ENCODE measurements at places on chromosomes 5 and 9.
A peak's percentile ranks its signal among the peaks of the same experiment; 100 is the strongest.

GRCh38 chr5:149543361-149544027 lies 7.7 kb downstream of the CSNK1A1 start:
- DNase-seq: peak; percentile 76

- peak; percentile 84 for DNase-seq
These were observed 18.5 kb downstream of the OSTF1 start for GRCh38 chr9:75106857-75107256.

DNA sequence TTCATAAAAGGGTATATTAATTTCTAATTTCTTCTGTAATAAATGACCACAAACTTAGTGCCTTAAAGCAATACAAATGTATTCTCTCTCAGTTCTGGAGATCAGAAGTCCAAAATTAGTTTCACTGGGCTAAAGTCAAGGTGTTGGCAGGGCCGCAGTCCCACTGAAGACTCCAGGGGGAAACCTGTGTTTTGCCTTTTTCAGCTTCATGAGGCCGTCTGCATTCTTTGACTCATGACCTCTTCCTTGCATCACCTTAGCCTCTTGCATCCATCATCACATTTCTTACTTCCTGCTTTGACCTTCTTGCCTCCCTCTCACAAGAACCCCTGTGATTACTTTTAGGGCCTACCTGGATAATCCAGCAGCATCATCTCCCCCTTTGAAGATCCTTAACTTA lies 42.0 kb upstream of the ALDH1B1 start:
- no peak for DNase-seq

- no peak for DNase-seq
These were observed 43.7 kb upstream of the ERCC6L2 start for GRCh38 chr9:95831810-95832209.

- peak; percentile 37 for DNase-seq
These were observed 21.7 kb downstream of the FER start for GRCh38 chr5:108769352-108769751.

GRCh38 chr5:127590156-127590722 lies 58.6 kb upstream of the CTXN3 start:
- DNase-seq: no peak

DNA sequence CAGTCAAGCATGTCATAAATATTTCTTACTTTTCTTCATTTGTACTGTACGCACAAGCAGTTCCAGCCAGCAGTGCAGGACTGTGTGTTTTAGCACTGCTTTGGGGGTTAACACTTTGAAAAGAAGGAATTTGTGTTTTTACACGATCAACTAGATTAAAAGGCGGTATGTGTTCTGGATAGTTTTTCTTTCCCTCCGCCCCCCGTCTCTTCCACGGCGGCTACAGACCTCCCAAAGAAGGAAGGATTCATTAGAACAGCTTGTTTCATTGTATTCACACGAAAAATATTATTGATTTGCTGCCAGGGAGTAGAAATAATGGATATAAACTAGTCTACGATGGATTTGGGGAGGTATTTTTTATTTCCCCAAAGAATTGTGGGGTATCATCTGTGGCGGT lies 336.8 kb upstream of the RFX3 start:
- no peak for DNase-seq

DNA sequence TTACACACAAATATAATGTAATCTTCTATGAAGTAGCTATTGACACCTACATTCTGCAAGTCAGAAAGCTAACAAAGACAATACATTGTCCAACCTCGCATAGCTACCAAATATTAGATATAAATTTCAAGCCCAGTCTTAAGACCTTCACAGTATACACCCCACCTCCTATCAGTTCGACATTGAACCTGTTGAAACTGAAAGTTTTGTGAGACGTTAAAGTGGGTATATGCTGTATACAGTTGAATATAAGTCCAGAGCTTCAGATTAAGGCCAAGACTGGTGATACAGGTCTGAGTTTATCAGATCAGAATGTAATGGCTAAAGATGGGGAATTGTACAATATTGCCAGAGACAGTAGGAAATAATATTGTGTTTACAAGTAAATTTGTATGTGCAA lies 489.3 kb upstream of the RORB start:
- no peak for DNase-seq

DNA sequence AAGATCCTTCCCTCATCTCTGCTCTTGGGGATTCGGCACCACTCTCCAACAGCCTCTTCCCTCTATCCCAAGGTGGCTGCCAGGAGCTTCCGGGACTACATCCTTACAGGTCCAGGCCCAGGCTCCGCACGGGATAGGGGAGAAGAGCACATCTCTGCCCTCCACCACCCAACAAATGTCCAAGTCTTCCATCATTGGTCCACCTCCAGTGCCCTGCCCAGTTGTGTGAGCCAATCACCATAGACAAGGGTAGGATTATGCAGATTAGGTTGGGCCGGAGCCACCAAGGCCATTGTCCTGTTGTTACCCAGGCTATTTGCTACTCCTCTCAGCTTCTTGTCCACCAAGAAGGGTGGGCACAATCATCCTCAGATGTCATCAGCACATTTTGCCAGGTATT lies 9.1 kb downstream of the UNC5A start:
- DNase-seq: no peak

DNA sequence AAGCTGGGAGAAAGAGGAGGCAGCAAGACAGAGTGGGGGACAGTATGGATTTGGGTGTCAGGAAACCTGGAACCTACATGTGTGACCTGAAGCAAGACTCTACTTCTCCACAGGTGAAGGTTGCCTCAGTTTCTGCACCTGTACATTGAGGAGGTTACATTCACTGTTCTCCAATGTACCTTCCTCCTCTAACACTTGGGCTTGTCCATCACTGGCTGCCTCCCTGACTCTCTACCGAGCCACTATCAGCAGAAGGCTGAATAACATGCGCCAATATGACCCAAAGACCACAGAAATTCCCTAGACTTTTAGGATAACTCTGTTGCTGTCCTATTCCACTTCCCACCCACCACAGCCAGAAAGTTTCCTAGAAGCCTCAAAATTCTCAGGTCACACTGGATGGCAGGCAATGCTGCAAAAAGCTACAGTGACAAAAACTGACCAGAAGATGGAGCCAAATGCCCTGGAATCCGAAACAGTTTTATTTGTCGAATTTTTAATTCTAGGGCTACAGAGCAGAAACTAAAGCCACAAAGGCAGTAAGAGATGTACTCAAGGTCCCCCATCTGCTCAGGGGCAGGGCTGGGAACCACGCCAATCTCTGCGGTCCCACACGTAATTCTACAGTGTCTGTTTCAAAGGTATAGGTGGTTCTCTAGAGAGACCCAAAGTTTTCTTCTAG lies 64.4 kb downstream of the FAM114A2 start:
- peak; percentile 47 for DNase-seq

DNA sequence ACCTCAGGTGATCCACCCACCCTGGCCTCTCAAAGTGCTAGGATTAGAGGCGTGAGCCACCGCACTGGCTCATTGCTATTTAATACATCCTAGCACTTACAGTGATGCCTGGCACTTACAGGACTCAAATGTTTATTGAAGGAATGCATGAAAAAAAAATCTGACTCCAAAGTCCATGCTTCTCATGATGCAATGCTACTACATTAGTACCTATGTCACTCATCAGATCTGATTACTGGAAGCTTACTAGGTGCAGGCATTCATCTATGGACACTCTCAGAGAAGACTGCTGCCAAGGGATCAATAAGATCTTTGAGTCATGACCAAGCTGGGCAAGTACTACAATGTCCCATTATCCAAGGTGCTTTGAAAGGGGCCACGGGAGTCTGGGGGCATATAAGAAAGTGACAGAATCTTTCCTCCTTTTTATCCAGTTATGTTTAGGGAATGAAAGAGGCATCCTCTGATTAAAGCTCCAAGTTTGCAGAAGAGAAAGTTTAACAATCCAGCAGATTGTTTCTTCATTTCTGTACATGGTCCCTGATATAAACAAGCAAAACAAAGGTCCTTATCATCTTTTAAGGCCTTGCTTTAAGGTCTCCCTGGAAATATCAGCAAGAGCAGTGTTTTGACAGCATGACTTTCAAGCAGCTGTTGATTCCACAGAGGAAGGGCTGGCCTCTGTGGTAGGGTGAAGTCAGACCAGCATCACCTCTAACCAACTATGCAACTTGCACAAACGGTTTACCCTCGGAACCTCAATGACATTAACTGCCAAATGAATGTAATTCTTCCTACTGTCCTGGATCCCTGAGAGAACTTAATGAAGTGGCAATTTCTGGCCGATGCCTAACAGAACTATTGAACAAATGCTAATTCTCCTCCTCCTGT lies 35.9 kb downstream of the ARPC5L start:
- no peak for DNase-seq

- DNase-seq: peak; percentile 93
These were observed 18.8 kb downstream of the TICAM2 start for GRCh38 chr5:115583474-115583873.

GRCh38 chr5:168193493-168194250 lies 97.8 kb upstream of the WWC1 start:
- DNase-seq: no peak

- peak; percentile 91 for DNase-seq
These were observed 660.8 kb downstream of the TLE1 start for GRCh38 chr9:81028504-81028903.

DNA sequence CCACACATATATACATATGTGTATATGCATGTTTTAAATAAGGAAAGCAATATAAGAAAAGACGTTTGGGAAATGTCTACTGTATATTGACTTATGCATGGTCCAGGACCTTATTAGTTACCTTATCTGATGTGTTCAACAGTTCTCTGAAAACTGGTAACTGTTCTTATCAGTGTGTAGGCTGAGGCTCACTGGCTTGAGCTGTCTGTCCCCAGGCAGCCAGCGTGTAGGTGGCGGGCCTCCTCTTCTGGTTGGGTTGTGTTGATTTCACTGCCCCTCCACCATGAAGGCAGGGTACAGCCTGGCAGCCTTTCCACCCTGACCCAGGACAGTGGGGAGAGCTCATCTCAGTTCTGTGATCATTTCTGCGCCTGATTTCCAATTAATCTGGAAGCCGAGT lies 38.7 kb upstream of the SEMA4D start:
- no peak for DNase-seq

DNA sequence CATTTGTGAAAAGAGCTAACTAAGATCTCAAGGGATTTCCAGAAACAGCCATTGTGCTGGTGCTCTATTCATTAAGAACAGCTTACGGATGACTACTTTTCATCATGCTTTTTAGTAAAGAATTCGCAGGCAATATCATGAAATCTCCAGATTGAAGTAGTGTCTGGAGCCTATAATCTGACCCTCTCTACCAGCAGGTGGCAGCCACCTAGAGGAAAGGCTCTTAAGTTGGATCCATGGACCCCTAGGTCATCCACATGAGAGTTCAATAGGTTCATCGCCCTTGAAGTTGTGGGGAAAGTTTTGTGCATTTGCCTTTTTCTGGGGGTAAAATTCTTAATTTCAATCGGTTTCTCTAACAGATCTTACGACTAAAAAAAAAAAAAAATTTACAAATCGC lies 82.3 kb downstream of the SLC1A3 start:
- DNase-seq: peak; percentile 10

Measured in amniotic epithelial cell (primary cell).